Spleen (tissue), 13 donors: ENCODE measurements at places on chromosomes 4 and X. TPM values are rescaled to one million over a fixed set of nuclear protein-coding genes. Genes with fewer than 3 reads are reported as not detected.

NAP1L2 gene
- polyA plus RNA-seq: 1.3 TPM

DACH2 gene
- not detected for polyA plus RNA-seq

CLOCK gene
- 1.9 TPM for polyA plus RNA-seq

UNC5C gene
- 0.61 TPM for polyA plus RNA-seq

RAB33A gene
- polyA plus RNA-seq: 4.4 TPM
